ENCODE measurements at places on chromosomes 12 and 14.

GRCh38 chr12:125685915-125686314 lies 620.7 kb downstream of the AACS start:
- DNase-seq = no peak

GRCh38 chr14:51989293-51990234 lies at the start of gene RTRAF:
TSS of gene RTRAF (plus strand) at chr14:51989546. CDS start at chr14:51989640, 94 bp downstream.
- DNase-seq = peak; percentile 79

DNA sequence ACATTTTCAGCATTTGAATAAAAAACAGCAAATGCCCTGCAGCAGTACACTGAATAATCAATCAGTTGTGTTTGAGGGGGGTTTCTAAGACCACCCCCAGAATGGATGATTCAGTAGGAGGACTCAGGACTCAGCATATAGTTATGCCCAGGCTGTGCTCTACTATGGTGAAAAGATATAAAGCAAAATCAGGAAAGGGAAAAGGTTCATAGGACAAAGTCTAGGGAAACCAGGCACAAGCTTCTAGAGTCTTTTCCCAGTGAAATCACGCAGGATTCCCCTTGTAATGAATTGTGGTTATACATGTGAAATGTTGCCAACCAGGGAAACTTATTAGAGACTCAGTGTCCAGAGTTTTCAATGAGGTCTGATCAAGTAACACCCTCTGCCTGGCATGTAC lies 25.0 kb upstream of the SLC17A8 start:
- DNase-seq = no peak

DNA sequence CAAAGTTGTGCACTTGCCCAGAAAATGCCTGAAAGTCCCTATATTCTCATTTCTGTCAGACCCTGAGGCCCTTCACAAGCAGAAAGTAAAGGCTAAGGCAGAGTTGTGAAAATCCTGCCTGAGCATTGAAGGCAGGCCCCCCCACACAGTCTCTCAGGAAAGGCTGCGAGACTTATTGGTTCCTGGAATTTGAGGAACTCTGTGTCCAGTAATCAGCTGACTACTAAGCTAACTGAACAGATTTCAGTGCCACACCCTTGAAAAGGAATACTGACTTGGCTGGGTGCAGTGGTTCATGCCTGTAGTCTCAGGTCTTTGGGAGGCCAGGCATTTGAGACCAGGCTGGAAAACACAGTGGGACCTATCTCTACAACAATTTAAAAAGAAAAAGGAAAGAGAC lies 21.1 kb upstream of the PPP2R5E start:
- no peak for DNase-seq

- no peak for DNase-seq
Measured at GRCh38 chr14:20384321-20384720, 29.0 kb downstream of the TEP1 start.

GRCh38 chr12:29534935-29535334 lies 37.4 kb upstream of the OVCH1 start:
- DNase-seq = no peak

DNA sequence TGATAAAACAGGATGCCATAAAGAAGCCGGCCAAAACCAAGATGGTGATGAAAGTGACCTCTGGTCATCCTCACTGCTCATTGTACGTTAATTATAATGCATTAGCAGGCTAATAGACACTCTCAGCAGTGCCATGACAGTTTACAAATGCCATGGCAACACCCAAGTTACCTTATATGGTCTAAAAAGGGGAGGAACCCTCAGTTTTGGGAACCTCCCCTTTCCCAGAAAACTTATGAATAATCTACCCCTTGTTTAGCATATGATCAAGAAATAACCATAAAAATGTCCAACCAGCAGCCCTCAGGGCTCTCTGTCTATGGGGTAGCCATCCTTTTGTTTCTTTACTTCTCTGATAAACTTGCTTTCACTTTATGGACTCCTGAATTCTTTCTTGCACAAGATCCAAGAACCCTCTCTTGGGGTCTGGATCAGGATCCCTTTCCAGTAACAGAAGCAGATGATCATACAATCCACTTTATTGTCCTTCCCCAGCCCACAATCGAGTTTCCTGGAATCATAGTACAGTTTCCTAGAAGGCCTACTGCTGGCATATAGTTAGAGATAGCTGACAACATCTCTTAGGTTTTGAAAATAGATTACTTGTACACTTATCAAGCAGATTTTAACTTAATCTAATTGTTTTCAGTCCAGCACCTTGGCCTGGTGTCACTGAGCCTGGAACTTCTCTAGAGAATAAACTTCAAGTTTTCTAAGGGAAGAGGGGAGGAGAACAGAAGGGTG lies 266.7 kb upstream of the HMGA2 start:
- DNase-seq = no peak

GRCh38 chr14:68962681-68963080 lies 16.4 kb downstream of the ACTN1 start:
- no peak for DNase-seq

GRCh38 chr12:52168019-52168717 lies 23.6 kb downstream of the KRT80 start:
- DNase-seq = no peak

DNA sequence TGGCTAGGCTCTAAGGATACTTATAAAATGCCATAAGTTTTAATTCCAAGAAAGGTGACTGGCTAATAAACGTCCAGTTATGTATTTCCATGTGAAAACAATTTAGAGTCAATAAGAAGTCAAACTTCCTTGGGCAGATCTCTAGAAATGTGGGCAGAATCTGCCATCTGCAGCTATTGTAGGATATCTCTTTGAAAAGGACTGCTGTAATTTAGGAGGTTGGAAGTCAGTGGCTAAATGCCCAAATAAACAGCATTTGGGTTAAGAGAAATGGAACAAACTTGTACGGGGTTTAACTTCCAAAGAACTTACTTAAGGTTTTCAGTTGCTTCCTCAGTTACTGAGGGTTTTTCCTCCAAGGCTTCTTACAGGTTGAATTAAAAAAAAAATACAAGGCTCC lies 121.6 kb downstream of the FIGNL2 start:
- DNase-seq = no peak

DNA sequence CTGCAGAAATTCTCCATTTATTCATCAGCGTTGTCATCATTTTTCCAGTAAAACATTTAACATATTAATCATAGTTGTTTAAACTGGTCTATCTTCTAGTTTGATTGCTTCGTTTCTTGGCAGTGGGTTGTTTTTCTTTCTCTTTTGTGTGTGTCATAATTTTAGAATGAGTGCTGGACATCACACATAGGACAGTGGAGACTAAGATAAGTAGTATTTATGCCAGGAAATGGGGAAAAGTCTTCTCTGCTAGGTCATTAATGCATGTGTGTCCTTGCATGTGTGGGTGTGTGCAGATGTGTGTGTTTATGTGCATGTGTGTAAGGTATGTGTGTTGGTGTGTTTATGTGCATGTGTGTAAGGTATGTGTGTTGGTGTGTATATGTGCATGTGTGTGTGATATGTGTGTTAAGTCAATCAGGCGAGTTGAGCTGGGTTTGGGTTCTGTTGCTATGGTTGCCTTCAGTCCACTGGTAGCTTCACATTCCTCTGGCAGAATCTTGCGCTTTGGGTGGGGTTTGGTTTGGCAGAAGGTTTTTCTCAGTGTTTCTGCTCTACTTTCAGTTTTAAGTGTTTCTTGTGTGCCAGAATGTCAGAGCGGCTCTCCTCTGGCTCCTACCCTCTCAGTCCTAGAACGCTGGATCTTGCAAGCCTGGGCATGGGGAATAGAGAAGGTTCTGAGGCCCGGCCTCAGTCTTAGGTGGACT lies 7.8 kb upstream of the ADGRD1 start:
- DNase-seq = no peak

GRCh38 chr14:36826614-36827013 lies 165.0 kb downstream of the PAX9 start:
- DNase-seq = no peak

GRCh38 chr12:75548879-75549278 lies 37.5 kb upstream of the KRR1 start:
- DNase-seq = no peak

- DNase-seq = no peak
Measured at GRCh38 chr12:107642240-107642639, 43.4 kb upstream of the PWP1 start.

GRCh38 chr12:26523708-26524150 lies 309.3 kb downstream of the ITPR2 start:
- no peak for DNase-seq

- peak; percentile 83 for DNase-seq
Measured at GRCh38 chr12:64404470-64405256, 471 bp downstream of the XPOT start.

GRCh38 chr12:49892084-49892731 lies 11.5 kb downstream of the FAIM2 start:
- no peak for DNase-seq

DNA sequence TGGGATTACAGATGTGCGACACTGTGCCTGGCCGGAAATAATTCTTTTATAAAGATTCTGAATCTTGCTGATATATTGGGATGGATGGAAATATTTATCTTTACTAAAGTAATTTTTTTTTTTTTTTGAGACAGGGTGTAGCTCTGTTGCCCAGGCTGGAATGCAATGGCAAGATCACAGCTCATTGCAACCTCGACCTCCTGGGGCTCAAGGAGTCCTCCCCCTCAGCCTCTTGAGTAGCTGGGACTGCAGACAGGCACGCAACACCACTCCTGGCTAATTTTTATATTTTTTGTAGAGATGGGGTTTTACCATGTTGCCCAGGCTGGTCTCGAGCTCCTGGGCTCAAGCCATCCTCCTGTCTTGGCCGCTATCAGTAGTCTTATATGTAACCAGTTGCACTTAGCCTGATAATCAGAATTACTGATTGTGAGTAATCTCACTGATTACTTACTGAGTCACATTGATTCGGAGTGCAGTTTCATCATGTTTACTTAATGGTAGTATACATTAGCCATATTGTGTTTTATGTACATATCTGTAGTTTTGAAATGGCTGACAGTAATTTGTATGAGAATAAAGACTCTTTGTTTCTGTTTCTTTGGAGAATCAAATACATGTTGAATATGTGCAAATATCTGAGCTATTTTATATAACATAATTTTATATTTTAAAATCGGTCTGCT lies 50.4 kb upstream of the LRTM2 start:
- no peak for DNase-seq

GRCh38 chr12:51817027-51817953 lies 31.2 kb downstream of the FIGNL2 start:
- DNase-seq = no peak

DNA sequence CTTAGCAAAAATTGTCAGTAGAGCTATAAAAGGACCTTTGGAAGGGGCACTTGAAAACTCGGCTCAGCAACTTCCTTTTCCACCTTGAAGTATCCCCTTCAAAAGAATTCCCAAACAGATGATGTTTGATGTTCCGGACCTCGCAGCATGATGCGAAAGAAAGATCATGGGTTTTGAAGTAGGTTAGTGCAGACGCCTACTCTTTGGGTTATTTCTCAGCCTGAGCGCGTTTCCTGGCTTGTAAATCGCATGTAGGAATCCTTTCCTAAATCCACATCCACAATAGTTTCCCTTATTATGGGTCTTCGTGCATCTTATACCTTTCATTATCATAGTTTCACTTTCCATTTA lies 584 bp upstream of the NEDD1 start:
- no peak for DNase-seq

- DNase-seq = no peak
Measured at GRCh38 chr12:2082321-2082720, 29.5 kb downstream of the CACNA1C start.

DNA sequence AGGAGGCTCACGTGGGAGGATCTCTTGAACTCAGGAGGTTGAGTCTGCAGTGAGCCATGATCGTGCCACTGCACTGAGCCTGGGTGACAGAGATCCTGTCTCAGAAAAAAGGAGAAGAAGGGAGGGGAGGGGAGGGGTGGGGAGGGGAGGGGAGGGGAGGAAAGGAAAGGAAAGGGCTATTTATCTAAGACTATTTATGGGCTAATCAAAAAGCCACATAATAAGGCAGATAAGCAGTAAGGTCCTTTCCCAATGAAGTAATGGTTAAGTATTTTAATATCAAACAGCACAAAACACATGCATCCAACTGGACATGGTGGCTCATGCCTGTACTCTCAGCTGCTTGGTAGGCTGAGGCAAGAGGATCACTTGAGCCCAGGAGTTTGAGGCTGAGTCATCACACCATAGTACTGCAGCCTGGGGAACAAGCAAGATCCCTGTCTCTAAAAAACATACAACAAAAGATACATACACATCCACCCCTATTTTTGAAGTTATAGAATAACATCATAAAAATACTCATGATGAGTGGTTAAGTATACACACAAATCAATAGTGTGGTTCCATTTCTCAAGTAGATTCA lies 9.7 kb downstream of the PAWR start:
- DNase-seq = no peak

DNA sequence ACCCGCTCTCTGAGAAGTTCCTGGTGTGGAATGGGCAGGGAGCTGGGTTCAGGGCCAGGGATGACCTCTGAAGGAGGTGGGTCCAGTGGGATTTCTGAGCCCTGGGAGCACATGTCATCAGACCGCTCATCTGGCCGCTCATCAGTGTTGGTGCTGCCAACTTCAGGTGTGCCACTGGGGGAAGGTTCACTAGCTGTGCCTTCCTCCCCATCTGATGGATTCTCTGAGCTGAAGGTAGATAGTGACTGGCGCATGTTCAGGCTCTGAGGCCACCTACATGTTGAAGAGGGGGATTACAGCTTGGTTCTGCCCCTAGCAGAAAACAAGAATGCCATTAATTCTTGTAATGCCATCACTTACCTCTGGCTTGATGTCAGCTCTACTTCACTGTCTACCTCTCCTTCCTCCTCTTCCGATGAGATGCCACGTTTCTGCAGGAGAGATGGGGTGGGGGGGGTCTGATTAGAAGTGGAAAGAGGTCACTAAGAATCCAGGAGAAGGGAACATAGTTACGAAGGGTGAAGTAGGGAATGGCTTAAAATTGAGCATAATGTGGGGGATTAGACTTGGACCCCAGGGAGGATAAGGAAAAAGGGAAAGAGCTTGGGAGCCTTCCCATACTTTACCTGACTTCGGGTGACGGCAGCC lies 17.2 kb downstream of the MAP3K12 start:
- peak; percentile 81 for DNase-seq

GRCh38 chr14:60720962-60721325 lies 3.2 kb downstream of the SIX4 start:
- DNase-seq = no peak

- DNase-seq = no peak
Measured at GRCh38 chr14:71749613-71750238, 182.5 kb upstream of the RGS6 start.

- DNase-seq = no peak
Measured at GRCh38 chr12:85759091-85759490, 77.1 kb downstream of the RASSF9 start.
